A549 treated with dexamethasone at 1 μM for 4 hours (cell line): ENCODE measurements at places on chromosomes 12 and 14. TPM values are rescaled to one million over a fixed set of nuclear protein-coding genes. Genes with fewer than 3 reads are reported as not detected.

The ZBTB39 gene
- total RNA-seq = 4.7 to 6.6 TPM (median 6.1 TPM) in 5 replicates

The SPATA7 gene
- total RNA-seq = 3.4 to 4.6 TPM (median 3.7 TPM) in 5 replicates

The FAM90A1 gene
- 0.08 to 0.13 TPM (median 0.11 TPM) in 5 replicates for total RNA-seq

The GARIN6 gene
- total RNA-seq = not detected in 5 replicates

The HPD gene
- 1.4 to 2.7 TPM (median 2.2 TPM) in 5 replicates for total RNA-seq

The LMNTD1 gene
- total RNA-seq = 0.15 TPM in 1 of 5 replicates, not detected in the others

The COA8 gene
- 46.1 to 51.9 TPM (median 48.8 TPM) in 5 replicates for total RNA-seq

The GLIPR1L1 gene
- total RNA-seq = not detected in 5 replicates

The SLC5A8 gene
- not detected in 5 replicates for total RNA-seq

The OASL gene
- total RNA-seq = 1.2 to 2.6 TPM (median 2.1 TPM) in 5 replicates

The GPR132 gene
- 0.32 to 0.86 TPM (median 0.54 TPM) in 5 replicates for total RNA-seq

The SLC17A8 gene
- total RNA-seq = 0.05 to 0.06 TPM in 2 of 5 replicates, not detected in the others

The C12orf57 gene
- total RNA-seq = 252 to 292 TPM (median 272 TPM) in 5 replicates

The ENTPD5 gene
- total RNA-seq = 5.3 to 8.1 TPM (median 6.8 TPM) in 5 replicates

The SMCO3 gene
- 0.05 TPM in 1 of 5 replicates, not detected in the others for total RNA-seq

The IL23A gene
- 0.17 to 0.49 TPM (median 0.32 TPM) in 4 of 5 replicates, not detected in the other for total RNA-seq

The CAPS2 gene
- total RNA-seq = 0.57 to 1.4 TPM (median 1.2 TPM) in 5 replicates

The NID2 gene
- total RNA-seq = 29.2 to 42.4 TPM (median 31.9 TPM) in 5 replicates

The APPL2 gene
- total RNA-seq = 21.8 to 30.4 TPM (median 26.9 TPM) in 5 replicates

The LRRC9 gene
- not detected in 5 replicates for total RNA-seq

The ATF7IP gene
- 3.3 to 6.7 TPM (median 5.6 TPM) in 5 replicates for total RNA-seq

The JPH4 gene
- total RNA-seq = 0.07 to 0.14 TPM (median 0.13 TPM) in 5 replicates

The POTEG gene
- total RNA-seq = not detected in 5 replicates

The B3GNT4 gene
- 0.39 to 0.80 TPM (median 0.64 TPM) in 5 replicates for total RNA-seq

The LRTM2 gene
- total RNA-seq = 0.05 to 0.15 TPM (median 0.06 TPM) in 3 of 5 replicates, not detected in the others

The TPH2 gene
- 0.06 TPM in 1 of 5 replicates, not detected in the others for total RNA-seq

The HOTAIR gene
- total RNA-seq = 0.12 to 0.40 TPM (median 0.24 TPM) in 5 replicates

The GZMH gene
- not detected in 5 replicates for total RNA-seq

The SERPINA12 gene
- 0.06 TPM in 1 of 5 replicates, not detected in the others for total RNA-seq

The KRT7 gene
- 4,985 to 6,528 TPM (median 5,990 TPM) in 5 replicates for total RNA-seq

The KRT6C gene
- total RNA-seq = 0.07 TPM in 1 of 5 replicates, not detected in the others

The SAMD15 gene
- 1.7 to 2.6 TPM (median 2.2 TPM) in 5 replicates for total RNA-seq

The DPPA3 gene
- total RNA-seq = 0.12 TPM in 1 of 5 replicates, not detected in the others

The LRRC43 gene
- total RNA-seq = 0.09 to 0.24 TPM (median 0.21 TPM) in 5 replicates

The FKBP11 gene
- total RNA-seq = 52.7 to 58.9 TPM (median 55.2 TPM) in 5 replicates

The FOXA1 gene
- total RNA-seq = 4.2 to 7.4 TPM (median 6.5 TPM) in 5 replicates

The FERMT2 gene
- total RNA-seq = 41.7 to 55.8 TPM (median 51.1 TPM) in 5 replicates

The ENDOU gene
- total RNA-seq = 0.07 to 0.09 TPM in 2 of 5 replicates, not detected in the others

The AJUBA gene
- 28.8 to 36.7 TPM (median 33.7 TPM) in 5 replicates for total RNA-seq

The MGP gene
- not detected in 5 replicates for total RNA-seq

The HAL gene
- 0.39 to 0.99 TPM (median 0.76 TPM) in 5 replicates for total RNA-seq

The TAS2R7 gene
- total RNA-seq = not detected in 5 replicates

The DCAF11 gene
- total RNA-seq = 21.0 to 23.9 TPM (median 22.6 TPM) in 5 replicates

The C14orf119 gene
- total RNA-seq = 77.4 to 90.2 TPM (median 85.3 TPM) in 5 replicates

The POLR3B gene
- 5.5 to 5.9 TPM (median 5.5 TPM) in 5 replicates for total RNA-seq

The MYO1H gene
- total RNA-seq = not detected in 5 replicates

The CCDC175 gene
- not detected in 5 replicates for total RNA-seq

The TDRD9 gene
- 0.15 to 0.34 TPM (median 0.23 TPM) in 5 replicates for total RNA-seq

The MIP gene
- 0.15 TPM in 1 of 5 replicates, not detected in the others for total RNA-seq

The ESRRB gene
- total RNA-seq = 0.13 to 0.30 TPM (median 0.20 TPM) in 5 replicates

The SYCP3 gene
- 0.04 to 0.16 TPM (median 0.09 TPM) in 4 of 5 replicates, not detected in the other for total RNA-seq

The CLBA1 gene
- 14.3 to 17.6 TPM (median 15.2 TPM) in 5 replicates for total RNA-seq

The IFNG-AS1 gene
- not detected in 5 replicates for total RNA-seq

The TRIM9 gene
- 9.3 to 17.1 TPM (median 15.5 TPM) in 5 replicates for total RNA-seq

The EPYC gene
- total RNA-seq = not detected in 5 replicates
